ENCODE measurements at places on chromosomes 11 and 22. TPM values are rescaled to one million over a fixed set of nuclear protein-coding genes. Genes with fewer than 3 reads are reported as not detected.

- H3K36me3 ChIP-seq = no peaks in the 10 kb centered on the region
- no peak for DNase-seq
- H3K27ac ChIP-seq = no peak overlapping the region
- no peaks in the 10 kb centered on the region for H3K27me3 ChIP-seq
- no peaks in the 10 kb centered on the region for H3K4me1 ChIP-seq
- no peak overlapping the region for H3K4me3 ChIP-seq
These were observed 15.4 kb upstream of the OR4D5 start for GRCh38 chr11:123924027-123924426.

DNA sequence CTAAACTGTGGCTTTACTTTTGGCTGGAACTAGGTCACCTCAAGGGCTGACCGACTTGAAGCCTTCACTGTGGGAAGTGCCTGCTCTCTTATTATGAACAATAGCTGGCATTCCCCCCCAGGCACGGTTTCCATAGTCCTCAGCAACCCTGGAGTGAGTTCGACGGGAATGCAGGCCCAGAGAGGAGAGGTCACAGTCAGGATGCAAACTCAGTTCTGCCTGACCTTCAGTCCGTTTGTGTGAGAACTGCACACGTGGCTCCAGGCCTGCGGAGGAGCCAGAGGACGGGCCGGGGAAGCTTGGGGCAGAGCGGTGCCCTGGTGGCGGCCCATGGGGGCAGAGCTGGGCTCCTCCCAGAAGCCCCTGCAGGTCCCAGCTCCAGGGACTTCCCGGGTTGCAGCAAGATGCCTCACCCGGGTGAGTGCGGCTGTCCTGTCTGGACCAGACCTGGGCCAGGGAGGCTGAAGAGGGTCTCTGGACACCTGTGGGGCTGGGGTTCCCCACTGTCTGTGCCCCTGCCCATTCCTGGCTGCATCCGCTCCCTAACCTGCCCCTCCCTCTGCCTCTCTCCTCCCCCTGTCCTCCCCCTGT is 17.2 kb downstream of the SLC25A18 start:
- no peaks in the 10 kb centered on the region for H3K36me3 ChIP-seq
- no peak overlapping the region for H3K27ac ChIP-seq
- no peak for DNase-seq
- no peaks in the 10 kb centered on the region for H3K4me1 ChIP-seq

DNA sequence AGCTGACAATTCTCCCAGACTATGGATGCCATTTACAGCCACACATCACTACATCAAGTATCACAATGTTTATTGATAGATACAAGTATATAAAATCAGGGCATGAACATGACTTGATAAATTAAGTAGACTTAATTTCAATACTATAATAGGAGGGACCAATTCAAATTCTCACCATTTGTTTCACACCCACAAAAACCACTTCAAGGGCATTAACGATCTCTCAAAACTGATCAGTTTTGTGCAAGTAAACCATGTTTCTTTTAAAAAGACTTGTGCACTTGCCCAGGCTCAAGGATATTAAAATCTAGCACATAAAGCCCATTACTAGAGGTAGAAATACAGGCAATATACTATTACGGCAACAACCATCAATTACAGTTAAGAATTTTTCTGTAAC is 11.7 kb downstream of the EIF4G2 start:
- peaks cover 62% of the 10 kb centered on the region for H3K36me3 ChIP-seq
- H3K4me1 ChIP-seq = peaks cover 43% of the 10 kb centered on the region
- H3K27me3 ChIP-seq = no peaks in the 10 kb centered on the region
- no peak overlapping the region for H3K4me3 ChIP-seq
- no peak overlapping the region for H3K27ac ChIP-seq
- DNase-seq = no peak

DNA sequence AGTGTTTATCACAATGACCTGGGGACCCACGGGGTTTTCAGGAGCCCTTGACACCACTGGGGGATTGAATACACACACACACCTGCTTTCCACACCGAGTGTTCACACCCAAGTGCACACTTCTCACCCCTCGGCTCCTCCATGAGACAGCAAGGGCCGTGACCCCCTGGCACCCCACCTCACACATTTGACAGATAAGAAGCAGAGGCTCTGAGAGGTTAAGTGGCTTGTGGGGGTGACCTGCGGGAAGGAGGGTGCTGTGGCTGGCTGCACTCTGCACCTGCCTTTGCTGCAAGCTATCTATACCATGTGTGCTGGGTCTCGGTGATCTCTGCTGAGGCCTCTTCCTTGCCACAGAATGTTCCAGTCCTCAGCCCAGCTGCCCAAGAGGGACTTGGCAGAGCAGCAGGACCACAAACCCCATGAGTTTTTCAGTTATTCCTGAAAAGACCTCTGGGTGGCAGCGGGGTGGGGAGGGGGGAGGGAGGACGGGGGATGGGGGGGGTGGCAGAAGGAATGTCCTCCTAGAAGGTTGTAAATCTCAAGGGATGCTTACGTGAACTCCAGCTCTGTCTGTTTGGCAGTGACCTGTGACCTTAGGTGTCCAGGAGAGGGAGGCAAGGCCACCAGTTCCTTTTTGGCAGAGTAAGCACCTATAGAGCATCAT is 47.9 kb upstream of the RFPL3 start:
- DNase-seq = no peak
- H3K27ac ChIP-seq = no peak overlapping the region
- no peaks in the 10 kb centered on the region for H3K4me1 ChIP-seq
- no peaks in the 10 kb centered on the region for H3K36me3 ChIP-seq
- H3K4me3 ChIP-seq = no peak overlapping the region
- H3K27me3 ChIP-seq = peaks cover 2% of the 10 kb centered on the region

DNA sequence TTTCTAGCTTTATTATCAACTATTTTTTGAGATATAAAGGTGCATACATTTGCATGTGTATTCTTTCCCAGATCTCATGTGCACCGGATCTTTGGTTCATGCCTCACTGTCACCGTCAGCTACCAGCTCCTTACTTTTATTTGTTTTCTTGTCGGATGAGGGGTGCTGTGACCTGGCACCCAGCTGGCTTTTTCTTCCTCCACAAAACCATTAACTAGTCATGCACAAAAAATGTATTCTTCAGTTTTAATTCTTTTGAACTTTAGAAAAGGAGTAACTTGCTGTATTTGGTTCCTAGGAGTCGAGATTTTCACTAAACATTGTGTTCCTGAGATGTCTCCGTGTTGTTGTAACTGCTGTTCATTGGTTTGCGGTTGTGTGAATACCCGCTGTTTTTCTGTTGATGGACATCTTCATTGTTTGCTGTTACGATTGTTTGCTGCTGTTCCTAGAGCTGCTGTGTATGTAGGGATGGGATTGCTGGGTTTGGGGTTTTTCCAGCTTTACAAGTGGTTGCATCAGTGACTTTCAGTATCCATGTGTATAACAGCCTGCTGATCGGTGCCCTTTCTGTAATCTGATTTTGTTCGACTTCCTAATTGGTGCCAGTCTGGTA is 39.4 kb downstream of the MOV10L1 start:
- no peaks in the 10 kb centered on the region for H3K4me1 ChIP-seq
- peaks cover 12% of the 10 kb centered on the region for H3K27me3 ChIP-seq
- H3K36me3 ChIP-seq = no peaks in the 10 kb centered on the region
- no peak overlapping the region for H3K4me3 ChIP-seq
- H3K27ac ChIP-seq = no peak overlapping the region
- DNase-seq = no peak

DNA sequence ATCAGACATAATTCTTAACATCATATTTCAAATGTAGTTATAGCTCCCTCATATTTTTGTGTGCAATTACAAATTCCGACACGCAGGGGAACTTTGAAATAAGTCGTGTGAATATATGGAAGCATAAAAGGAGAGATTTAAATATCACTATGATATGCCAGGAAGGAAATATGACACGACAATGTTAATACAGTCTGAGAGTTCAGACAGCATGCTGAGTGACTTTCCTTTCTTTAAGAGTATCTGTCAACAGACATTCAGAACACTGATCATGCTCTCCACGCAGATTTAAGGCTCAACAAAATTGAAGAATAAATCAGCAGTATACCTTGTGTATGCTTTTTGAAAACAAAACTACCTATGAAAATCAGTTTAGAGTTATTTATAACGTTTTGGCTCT is 232.6 kb upstream of the CARD18 start:
- no peak for DNase-seq
- no peak overlapping the region for H3K4me3 ChIP-seq
- no peaks in the 10 kb centered on the region for H3K4me1 ChIP-seq
- no peaks in the 10 kb centered on the region for H3K27me3 ChIP-seq
- H3K36me3 ChIP-seq = no peaks in the 10 kb centered on the region
- H3K27ac ChIP-seq = no peak overlapping the region

DNA sequence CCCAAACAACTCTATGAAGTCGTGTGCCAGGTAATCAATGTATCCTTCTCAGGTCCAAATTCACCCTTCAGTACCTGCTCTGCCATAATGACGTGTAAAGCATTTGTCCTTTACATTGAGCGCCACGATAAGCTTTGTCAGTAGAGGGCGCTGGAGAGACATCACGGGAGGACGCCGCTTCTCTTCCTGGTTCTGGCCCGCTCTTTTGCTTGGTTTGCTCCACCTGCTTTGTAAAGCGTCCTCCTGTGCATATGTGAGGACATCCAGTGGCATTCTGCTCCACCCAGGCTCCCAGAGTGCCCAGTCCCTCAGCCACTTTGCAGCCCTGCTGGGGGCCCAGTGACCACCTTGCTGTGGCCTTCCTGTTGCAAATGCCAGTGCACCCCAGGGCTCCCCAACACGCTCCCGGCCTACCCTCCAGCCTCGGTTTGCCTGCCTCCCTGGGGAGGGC is 61.1 kb downstream of the WT1 start:
- H3K4me3 ChIP-seq = no peak overlapping the region
- H3K4me1 ChIP-seq = no peaks in the 10 kb centered on the region
- H3K27ac ChIP-seq = no peak overlapping the region
- no peaks in the 10 kb centered on the region for H3K36me3 ChIP-seq
- DNase-seq = no peak
- H3K27me3 ChIP-seq = no peaks in the 10 kb centered on the region

DNA sequence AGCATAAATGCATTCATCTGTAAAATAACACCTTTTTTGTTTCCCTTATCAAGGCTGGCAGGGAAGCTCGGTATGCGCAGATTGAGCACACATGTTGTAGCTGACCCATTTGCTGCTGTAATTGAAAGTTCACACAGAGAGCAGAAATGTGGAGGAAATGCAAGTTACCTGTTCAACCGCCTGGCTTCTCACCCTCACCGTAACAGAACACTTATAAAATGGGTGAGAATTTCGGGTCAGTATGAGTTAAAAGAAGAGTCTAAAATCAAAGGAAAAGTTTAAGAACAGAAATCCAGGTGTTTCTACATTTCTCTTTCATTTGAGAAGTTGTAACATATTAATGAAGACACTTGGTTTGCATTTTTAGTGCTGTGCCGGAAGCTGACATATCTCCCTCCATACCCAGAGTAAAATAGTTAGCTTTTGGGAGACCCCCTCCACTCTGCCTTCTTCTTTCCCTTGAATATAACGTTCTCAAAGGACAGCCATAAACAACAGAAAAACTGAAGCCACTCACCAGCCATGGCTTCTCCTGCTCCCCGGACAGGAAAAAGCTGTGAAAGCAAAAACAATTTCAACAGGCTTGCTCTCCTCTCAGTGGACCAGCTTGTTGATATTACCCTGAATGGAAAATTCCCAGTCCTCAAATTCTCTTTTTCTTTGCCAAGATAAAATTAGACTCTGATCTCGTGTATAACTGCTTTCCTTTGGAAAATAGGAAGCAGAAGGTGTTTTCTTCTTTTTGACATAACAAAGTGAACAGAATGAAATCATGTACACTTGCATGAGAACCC is at the start of gene CASP12:
CASP12 (minus strand) TSS at position 570 of the 794 bp plus-strand sequence.
- no peak within 1 kb of the TSS for H3K27ac ChIP-seq
- peak within 1 kb of the TSS; percentile 11 for H3K4me3 ChIP-seq
- no peaks in the 10 kb centered on the region for H3K4me1 ChIP-seq
- no peaks in the 10 kb centered on the region for H3K27me3 ChIP-seq
- no peaks in the 10 kb centered on the region for H3K36me3 ChIP-seq

DNA sequence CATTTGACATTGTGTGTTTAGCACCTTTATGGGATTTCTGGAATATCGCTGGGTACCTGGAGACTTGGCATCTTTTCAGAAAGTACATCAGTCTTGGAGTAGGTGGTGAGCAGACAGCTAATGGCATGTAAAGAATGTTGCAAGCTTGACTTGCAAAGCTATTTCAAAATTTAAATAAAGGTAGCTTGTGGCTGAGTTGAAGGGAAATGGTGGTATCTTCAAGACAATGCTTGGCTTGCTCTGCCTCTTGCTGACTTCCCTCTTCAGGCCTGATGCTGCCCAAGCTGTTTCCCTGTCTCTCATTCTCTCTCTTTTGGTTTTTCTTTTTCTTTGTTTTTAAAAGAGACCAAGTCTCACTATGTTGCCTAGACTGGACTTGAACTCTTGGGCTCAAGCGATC is 13.2 kb downstream of the ZNRF3 start:
- H3K36me3 ChIP-seq = no peaks in the 10 kb centered on the region
- H3K4me3 ChIP-seq = no peak overlapping the region
- H3K27me3 ChIP-seq = peaks cover 4% of the 10 kb centered on the region
- peaks cover 8% of the 10 kb centered on the region for H3K4me1 ChIP-seq

DNA sequence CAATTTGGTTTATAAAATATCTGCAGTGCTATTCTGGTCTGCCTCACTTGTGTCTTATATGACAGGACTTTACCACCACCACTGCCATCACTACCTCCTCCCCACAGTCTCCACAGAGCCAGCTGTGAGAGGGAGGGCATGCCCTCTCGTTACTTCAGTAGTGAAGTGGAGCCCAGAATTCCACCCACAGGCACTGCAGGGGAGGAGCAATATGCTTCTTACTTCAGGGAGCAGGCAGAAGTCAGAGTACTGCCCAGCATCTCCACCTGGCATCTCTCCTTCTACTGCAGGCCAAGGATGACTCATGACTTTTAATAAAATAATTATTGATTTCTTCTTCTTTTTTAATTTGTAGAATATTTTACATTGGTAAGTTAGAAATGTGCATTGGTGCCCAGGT is 255.5 kb downstream of the DYNC2H1 start:
- no peak overlapping the region for H3K27ac ChIP-seq
- DNase-seq = no peak
- no peaks in the 10 kb centered on the region for H3K4me1 ChIP-seq
- no peaks in the 10 kb centered on the region for H3K36me3 ChIP-seq
- no peak overlapping the region for H3K4me3 ChIP-seq

- H3K4me1 ChIP-seq = no peaks in the 10 kb centered on the region
- no peak overlapping the region for H3K4me3 ChIP-seq
- DNase-seq = no peak
- no peaks in the 10 kb centered on the region for H3K36me3 ChIP-seq
- H3K27ac ChIP-seq = no peak overlapping the region
- H3K27me3 ChIP-seq = peaks cover 9% of the 10 kb centered on the region
These were observed 169.5 kb downstream of the EFCAB6 start for GRCh38 chr22:43642319-43643206.

- peaks cover 79% of the 10 kb centered on the region for H3K4me1 ChIP-seq
- peak overlapping the region; percentile 78 for H3K27ac ChIP-seq
- H3K36me3 ChIP-seq = peaks cover 2% of the 10 kb centered on the region
These were observed 5.7 kb downstream of the TMEM184B start for GRCh38 chr22:38267086-38267485.

- DNase-seq = no peak
- H3K36me3 ChIP-seq = no peaks in the 10 kb centered on the region
- no peak overlapping the region for H3K27ac ChIP-seq
- H3K4me3 ChIP-seq = no peak overlapping the region
These were observed 16.2 kb upstream of the SESN3 start for GRCh38 chr11:95247127-95247684.

The SERHL2 gene
- 0.69 TPM for total RNA-seq

The H19 gene
- not detected for total RNA-seq

The CDCA5 gene
- total RNA-seq = 0.77 TPM

The SH3BP1 gene
- total RNA-seq = 49.0 TPM

The LRP4 gene
- total RNA-seq = not detected

The UBQLNL gene
- 0.30 TPM for total RNA-seq

All from CD4-positive, alpha-beta T cell (primary cell).